Psoas muscle (tissue), 8 donors: ENCODE measurements at places on chromosomes 7 and 10. TPM values are rescaled to one million over a fixed set of nuclear protein-coding genes. Genes with fewer than 3 reads are reported as not detected.

The SFRP5 gene
- not detected for total RNA-seq

DNA sequence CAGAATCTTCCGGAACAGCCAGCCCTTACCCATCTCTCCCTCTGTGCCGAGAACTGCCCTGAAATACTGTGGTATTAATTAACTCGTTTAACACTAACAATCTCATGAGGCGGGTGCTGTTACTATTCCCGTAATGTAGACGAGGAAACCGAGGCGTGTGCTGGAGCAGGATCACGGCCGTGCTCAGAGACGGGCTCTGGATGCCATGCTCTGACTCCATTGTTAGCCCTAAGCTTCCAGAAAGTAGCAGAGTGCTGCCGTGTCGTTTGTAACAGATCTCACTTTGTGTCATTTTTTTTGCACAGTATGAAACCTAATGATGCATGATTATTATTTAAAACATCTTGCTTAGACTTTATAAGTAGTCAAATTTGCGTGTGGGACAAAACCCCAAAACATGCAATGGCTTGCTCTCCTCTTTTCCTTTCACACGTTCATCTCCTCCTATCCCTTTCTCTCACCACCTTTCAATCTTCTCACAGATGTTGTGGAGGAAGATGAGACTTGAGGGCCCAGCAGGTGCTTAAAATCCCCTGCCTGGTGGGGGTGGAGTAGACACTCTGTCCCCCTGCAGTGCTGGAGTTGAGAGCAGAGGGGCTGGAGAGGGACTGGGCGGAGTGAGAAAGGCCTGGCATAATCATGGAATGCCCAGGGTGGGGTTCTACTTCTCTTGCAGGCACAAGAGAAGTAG is 482 bp upstream of the ACTR3C start:
- no peak overlapping the region for H3K27ac ChIP-seq
- no peak for DNase-seq
- H3K4me1 ChIP-seq = no peaks in the 10 kb centered on the region
- H3K36me3 ChIP-seq = peaks cover 3% of the 10 kb centered on the region
- no peaks in the 10 kb centered on the region for H3K27me3 ChIP-seq
- peak overlapping the region; percentile 78 for H3K4me3 ChIP-seq

DNA sequence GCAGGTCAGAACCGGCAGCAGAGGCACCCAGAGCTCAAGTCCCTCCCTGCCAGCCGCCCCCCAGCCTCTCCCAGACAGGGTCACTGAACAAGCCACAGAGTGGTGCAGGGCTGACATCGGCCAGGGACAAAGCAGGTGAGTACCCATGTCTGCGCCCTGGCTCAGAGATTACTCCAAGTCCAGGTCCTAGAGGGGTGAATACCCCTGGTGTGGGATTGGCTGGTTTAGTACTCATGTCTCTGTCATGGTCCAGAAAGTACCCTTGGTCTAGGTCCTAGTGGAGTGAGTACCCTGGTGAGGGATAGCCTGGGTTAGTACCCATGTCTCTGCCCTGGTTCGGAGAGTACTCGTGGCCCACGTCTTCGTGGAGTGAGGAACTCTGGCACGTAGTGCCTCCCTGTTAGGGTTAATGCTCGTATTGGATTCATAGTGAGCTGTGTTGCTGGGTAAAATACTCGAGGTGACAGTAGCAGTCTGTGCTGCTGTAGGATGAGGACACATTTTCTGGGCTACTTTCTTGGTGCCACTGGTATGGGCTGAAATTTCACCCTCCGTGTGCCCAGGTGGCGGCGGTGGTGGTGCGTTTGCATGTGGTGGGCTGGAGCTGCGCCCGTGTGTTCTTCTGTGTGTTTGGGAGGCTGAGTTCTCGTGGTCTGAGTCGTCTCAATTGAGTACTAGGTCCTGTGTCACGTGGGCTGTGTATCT is 25.5 kb upstream of the KNDC1 start:
- H3K4me1 ChIP-seq = no peaks in the 10 kb centered on the region
- H3K27ac ChIP-seq = no peak overlapping the region
- peak; percentile 9 for DNase-seq
- no peaks in the 10 kb centered on the region for H3K36me3 ChIP-seq
- no peak overlapping the region for H3K4me3 ChIP-seq

DNA sequence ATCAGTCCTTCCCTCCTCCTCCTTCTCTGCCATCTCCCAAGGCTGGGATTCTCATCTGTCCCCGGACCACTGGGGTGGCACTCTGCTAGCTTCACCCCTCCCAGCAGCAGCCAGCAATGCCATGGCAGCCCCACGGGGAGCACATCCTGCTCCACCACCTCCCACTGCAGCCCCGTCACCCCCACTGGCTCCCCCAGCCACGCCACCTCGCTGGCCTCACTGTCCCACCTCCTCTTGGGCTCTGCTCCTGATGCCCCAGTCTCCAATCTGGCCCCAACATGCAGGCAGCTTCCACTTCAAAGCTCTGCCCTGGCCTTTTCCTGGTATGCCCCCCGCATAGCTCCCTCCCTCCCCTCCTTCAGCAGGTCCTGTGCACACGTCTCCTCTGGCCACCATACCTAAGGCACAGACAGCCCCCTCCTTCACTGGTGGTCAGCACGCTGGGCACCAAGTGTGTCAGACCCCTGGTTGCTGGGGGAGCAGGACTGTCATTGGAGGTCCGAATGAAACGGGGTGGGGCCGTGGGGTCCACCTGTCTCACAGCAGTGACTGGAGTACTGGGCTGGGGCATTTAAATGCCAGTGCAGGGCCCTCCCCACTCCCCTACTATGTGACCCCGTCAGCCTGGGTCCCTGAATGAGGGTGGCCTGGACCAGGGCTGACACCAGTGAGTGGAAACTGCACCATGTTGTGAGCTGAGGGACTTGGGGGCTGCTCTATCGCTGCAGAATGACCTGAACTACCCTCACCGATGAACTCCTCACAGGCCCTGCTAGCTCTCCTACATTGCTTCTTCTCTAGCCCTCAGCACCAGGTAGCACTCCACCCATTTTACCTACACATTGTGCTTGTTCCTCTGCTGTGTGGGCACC is 38.7 kb downstream of the RASGEF1A start:
- DNase-seq = peak; percentile 33
- H3K27me3 ChIP-seq = peaks cover 36% of the 10 kb centered on the region
- H3K4me3 ChIP-seq = no peak overlapping the region
- H3K4me1 ChIP-seq = no peaks in the 10 kb centered on the region
- no peak overlapping the region for H3K27ac ChIP-seq

The LBX1 gene
- total RNA-seq = 7.4 TPM
